ENCODE measurements at places on chromosomes 16 and 17.

DNA sequence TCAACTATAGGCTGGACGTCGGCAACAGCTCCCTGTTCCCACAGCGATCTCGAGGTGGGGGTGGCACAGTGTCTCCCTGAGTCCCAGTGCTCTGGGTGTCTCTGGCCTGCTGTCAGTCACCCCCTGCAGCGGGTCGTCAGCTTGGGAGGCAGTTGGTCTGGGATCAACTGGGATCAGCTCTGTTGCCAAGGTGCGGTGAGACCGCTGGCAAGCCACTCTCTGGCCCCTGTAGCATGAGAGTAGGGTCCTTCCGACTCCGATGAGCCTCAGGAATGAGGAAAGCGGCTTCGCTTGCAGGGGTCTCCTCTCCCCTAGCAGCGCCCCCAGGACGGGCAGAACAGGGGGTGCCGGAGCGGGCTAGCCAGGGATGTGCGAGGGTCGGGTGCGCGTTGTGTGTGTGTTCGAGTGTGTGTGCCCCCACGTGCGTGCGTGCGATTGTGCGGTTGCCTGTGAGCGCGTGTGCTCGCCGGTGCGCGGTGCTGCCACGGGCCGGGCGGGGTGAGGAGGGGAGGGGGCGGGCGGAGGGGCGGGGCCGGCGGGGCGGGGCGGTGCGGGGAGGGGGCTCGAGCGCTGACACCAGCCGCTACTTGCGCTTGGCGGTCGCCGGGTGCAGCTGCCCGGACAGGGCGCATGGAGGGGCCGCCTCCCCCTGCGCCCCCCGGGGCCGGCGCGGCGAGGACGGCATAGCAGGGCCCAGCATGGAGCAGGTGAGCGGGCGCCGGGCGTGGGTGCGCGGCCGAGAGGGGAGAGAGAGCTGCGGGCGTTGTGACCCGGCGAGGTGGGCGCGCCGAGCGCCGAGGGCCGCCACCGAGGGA lies 9.4 kb upstream of the ARHGAP23 start:
- DNase-seq: no peak

- DNase-seq: no peak
Observed at GRCh38 chr16:11398136-11398535, 52.9 kb downstream of the RMI2 start.

- peak; percentile 72 for DNase-seq
Observed at GRCh38 chr17:78599419-78599818, 22.2 kb upstream of the DNAH17 start.

GRCh38 chr16:27491894-27492587 lies 57.7 kb downstream of the GTF3C1 start:
- no peak for DNase-seq

DNA sequence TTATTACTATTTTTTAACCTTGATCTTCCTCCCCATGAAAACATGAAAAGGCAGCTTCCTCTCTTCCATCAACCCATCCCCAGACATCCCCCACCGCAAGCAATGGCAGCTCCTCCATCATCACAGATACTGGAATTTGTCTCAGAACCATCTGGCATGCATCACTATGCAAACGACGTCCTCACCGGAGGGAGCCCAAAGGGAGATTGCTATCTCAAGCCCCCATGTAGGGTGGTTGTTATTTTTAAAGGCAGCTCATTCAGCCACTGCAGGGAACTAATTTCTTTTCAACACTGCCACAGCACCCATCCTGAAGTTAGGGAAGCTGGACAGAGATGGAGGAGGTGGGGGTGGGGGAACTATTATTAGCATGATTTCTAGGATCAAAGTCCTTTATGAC lies 222.5 kb downstream of the FOXL1 start:
- no peak for DNase-seq

- DNase-seq: no peak
Observed at GRCh38 chr17:41315814-41316445, 420 bp upstream of the KRTAP17-1 start.

DNA sequence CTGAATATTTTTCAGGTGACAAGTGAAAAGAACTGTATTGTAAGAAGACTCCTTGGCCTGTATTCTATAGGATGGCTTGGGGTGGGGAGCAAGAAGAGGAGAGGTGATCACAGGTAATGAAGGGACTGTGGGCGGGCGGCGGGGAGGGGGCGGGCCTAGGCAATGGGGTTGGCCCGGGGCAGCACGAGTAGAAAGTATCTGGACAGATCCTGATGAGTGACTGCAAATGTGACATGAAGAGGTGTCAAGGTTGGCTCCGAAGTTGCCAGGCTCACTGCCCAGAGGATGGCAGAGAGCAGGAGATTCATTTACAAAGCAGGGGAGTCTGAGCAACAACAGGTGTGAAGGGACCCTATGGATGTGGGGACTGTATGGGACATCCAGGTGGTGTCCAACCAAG lies 10.8 kb upstream of the G6PC1 start:
- DNase-seq: no peak

- DNase-seq: no peak
Observed at GRCh38 chr16:79613009-79613408, 12.5 kb upstream of the MAF start.

DNA sequence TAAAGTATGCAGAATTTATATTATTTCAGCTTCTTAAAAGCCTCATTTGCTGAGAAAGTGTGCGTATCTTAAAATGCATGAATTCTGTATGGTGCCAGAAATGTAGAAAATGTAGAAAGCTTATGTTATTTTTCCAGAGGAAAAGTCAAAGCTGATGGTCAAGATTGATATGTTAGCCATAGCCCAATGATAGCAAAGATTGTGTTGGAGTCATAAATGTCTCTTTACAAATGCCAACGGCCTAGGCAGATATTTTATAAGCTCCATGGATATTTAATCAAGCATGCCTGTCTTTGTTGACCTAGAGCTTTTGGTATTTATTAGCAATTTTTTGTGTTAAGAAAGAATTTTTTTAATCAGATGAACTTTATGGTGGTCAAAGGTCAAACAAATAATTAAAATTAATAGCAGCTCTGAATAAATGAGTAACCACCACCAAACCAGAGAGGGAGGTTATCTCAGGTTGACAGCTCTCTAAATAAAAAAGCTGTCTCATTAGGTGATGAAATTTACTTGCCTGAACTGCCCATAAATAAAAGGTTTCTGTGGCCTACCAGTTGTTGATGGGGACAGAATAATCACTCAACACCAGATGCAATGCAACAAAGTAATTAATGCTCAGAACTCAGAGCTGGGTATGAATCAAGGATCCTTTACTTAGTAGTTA lies 28.5 kb downstream of the CLEC3A start:
- DNase-seq: no peak

DNA sequence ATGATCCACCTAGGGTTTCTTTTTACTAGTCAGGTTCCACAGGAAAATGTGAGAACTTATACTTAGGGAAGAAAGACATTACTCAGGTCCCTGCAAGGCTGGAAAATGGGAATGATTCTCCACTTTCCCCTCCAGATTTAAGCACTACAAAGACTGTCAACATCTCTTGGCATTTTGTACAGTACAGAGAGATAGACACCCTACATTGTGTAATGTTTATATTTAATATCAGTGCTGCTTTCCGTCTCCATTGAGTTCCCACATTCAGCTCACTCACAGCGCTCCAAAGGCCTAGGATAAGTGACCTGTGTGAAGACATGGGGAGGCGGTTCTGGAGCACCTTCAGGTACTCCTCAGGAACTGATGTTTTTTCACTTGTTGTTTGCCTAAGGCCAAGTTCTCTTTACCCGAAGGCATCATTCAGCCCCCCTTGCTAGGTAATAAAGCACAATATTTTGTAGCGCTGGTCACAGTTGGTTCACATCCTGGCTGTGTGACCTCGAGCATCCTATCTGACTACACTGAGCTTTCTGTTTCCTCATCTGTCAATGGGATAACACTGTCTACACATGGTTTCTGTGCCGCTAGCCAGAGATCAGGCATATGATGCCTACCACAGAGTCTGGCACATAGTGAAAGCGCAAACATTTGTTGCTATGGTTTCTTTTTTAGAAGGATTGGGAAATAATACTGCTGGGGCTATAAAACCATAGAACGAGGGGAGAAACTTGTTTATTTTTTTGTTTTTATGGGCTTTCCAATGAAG lies 226.6 kb downstream of the ZFHX3 start:
- DNase-seq: no peak

- DNase-seq: no peak
Observed at GRCh38 chr16:81740169-81740568, 38.9 kb upstream of the PLCG2 start.

DNA sequence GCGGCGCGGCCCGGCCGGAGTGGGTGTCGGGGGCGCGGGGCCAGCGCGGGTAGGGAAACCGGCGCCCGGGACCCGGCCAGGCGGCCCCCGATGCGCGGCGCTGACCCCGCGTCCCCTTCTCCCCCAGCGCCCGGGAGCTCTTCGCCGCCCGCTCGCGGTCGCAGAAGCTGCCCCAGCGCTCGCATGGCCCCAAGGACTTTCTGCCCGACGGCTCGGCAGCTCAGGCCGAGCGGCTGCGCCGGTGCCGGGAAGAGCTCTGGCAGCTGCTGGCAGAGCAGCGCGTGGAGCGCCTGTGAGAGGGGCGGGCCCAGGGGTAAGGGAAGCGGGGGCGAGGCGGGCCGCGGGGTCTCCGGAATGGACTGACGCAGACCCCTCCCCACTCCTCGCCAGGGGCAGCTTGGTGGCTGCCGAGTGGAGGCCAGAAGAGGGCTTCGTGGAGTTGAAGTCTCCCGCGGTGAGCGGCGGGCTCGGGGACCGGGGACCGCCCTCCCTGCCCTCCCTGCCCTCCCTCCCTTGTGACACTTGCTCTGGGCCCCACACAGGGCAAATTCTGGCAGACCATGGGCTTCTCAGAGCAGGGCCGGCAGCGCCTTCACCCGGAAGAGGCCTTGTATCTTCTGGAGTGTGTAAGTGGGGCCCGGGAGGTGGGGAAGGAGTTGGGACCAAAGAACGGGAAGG lies 430 bp downstream of the TSEN54 start:
- DNase-seq: no peak

DNA sequence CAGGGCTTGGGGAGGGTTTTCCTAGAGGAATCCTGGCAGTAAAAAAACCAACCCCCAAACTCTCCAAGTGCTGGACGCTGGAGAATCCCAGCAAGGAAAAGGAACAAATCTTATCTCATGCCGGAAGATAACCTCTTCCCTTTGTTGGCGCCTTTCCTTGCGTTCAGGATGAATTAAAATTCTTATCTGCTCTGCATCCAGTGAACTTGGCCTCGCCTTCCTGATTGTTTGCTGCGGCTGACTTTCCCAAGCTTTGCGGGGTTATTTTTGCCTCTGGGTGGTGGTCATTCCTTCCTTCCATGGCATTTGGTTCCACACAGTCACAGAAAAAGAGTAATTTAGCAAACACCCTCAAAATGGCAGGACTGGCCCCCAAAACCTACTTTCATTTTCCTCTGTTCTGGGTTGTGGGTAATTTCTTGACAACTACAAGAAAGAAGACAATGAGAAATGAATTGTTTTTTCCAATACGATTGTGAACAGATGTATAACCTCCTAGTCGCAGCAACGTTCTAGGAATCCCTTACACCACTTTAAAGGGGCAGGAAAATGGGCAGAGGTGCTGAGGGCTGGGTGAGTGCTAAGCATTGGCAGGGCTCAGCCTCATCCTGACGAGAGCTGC lies 77.8 kb downstream of the MRC2 start:
- DNase-seq: no peak

DNA sequence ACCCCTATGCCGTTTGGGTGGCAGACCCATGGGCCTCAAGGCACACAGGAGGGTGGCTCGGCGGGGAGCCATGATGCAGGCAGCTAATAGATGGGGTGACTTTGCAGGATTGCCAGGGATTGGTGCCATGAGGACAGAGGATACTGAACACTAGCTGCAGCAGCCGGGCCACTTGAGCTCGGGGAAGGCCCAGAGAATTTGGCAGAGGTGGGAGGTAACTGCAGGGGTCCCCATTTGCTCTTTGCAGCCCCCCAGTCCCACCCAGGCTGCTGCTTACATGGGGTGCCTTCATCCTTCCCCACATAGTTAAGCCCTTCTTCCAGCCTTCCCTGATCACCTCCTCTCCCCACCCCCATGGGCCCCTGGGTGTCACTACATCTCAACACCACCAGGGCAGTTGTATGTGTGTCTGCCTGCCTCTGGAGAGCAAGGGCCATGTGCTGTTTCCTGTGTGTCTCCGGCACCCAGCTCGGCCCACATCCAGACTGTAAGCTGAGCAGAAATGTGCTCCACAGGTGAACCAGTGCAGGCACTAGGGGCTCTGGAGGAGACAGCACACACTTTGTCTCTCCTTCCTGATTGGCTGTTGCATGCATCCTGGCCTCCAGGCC lies 52.0 kb downstream of the SREBF1 start:
- DNase-seq: no peak

DNA sequence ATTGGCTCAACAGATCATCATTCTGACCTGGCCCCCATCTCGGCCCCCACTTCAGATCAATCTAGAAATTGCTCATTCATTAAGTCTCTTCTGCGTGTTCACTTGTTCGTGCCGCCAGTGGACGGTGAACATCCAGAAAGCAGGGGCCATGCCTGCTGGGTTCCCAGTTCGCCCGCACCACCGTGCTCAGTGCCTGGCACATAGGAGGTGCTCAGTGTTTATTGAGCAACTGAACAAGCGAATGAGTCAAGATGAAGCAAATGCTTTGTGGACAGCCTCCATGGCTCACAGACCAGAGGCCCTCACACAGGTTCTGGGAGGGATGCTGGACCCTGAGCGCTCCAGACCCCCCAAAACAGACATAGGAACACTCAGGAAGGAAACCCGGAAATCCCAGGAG lies 13.9 kb downstream of the BEAN1 start:
- no peak for DNase-seq

DNA sequence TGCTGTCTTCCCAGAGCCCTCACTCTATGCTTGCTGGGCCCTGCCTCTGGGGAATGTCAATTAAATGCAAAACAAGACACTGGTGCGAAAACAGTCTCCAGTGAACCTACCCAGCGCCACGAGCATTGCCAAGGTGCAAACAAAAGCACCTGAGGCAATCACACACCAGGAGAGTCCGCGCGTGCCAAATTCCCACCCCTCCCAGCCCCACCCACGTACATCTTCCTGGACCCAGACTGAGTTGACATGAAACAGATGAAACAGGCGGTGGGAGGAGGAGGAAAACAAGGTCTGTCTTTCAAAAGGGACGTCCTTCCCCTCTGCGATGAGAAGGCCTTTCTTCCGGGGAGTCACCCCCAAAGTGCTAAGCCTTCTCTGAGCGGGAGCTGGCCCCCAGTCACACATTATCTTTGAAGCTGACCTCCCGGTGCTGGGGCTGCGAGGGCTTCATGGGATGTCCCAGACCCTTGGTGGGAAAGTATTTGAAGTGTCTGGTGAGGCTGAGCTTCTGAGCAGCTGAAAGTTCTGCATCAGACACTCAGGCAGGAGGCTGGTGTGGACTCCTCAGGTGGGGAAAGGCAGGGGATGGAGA lies 200.4 kb downstream of the AXIN2 start:
- no peak for DNase-seq

GRCh38 chr17:4026255-4026654 lies 62.0 kb upstream of the ATP2A3 start:
- no peak for DNase-seq

GRCh38 chr17:3448059-3448665 lies 14.5 kb upstream of the OR1E2 start:
- DNase-seq: no peak

DNA sequence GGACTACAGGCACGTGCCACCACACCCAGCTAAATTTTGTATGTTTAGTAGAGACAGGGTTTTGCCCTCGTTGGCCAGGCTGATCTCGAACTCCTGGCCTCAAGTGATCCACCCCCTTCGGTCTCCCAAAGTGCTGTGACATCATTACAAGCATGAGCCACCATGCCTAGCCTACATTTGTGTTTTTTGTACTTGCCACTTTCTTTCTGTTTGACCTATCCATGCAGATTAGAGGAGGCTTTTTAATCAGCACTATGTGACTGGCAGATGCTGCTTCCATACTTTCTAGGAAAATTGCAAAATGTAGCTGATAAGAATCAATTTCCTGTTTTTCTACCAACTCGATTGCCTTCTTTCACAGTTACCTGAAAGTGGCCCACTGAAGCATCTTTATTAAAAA lies 57.3 kb downstream of the B9D1 start:
- no peak for DNase-seq

- no peak for DNase-seq
Observed at GRCh38 chr16:64626776-64627175, 495.1 kb downstream of the CDH11 start.
